Activated effector memory CD4-positive, alpha-beta T cell treated with Interleukin-2 at 50 U/mL for 16 hours (primary cell): ENCODE measurements at places on chromosomes 2 and 18.

DNA sequence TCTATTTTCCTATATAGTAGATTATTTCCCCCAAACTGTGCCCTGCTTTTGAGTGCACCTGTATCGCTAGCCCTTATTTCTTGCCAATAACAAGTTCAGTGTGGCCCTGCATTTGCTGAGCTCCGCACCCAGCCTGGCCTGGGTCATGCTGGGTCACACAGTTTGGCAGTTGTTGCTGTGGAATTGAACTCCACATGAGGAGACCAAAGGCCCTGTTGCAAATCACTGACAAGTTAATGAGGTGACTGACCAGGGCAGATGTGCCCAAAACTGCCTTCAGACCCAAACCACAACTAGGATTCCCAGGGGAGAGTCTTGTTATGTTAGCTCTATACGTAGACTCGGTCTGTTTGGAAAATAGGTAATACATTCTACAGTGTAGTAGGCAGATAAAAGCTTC lies 31.0 kb downstream of the COL4A4 start:
- no peak for DNase-seq

DNA sequence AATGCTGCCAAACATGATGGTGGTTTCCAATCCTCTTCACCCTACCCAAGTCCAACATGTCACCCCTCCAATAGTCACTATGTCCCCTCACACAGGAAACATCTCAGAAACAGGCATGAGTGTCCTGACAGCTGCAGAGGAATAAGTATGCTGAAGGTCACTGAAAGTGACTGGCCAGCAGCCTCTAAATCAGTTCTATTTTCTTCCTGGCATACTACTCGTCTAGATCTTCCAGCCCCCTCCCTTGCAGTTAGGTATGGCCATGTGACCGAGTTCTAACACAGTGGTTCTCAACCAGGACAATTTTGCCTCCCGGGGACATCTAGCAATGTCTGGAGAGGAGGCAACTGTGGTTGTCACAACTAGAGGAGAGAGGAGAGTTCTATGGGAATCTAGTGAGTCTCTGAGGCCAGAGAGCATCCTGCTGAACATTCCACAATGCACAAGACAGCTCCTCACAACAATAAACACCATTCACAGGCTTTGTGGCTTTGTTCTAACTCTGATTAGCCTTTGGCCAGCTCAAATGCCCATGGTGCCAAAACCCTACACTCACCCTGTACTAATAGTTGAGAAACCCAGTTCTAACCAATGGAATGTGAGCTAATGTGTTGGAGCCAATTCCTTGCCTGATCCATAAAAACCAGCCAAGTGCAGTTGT lies 12.6 kb upstream of the ID2 start:
- no peak for DNase-seq

- DNase-seq: no peak
These were observed 13.5 kb downstream of the TNFRSF11A start for GRCh38 chr18:62338446-62339105.

- DNase-seq: no peak
These were observed 288.7 kb downstream of the AKAIN1 start for GRCh38 chr18:4908328-4908727.

DNA sequence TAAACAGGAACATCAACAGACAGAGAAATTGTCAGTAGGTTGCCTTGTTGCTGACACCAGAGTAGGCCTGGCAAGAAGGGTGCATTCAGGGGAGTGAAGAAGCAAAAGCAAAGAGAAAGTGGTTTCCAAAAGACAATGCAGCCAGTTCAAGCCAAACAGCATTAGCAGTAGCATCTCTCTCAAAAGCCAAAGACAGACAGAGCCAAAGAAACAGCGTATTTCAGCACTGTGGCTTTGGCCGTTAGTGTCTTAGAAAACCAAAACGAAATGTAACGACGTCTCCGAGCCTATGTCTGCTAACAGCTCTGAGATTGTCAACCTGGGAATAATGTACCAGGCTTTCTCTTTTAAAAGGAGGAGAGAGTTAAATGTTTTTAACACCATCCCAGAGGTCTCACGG lies 178.6 kb downstream of the NRP2 start:
- DNase-seq: no peak

DNA sequence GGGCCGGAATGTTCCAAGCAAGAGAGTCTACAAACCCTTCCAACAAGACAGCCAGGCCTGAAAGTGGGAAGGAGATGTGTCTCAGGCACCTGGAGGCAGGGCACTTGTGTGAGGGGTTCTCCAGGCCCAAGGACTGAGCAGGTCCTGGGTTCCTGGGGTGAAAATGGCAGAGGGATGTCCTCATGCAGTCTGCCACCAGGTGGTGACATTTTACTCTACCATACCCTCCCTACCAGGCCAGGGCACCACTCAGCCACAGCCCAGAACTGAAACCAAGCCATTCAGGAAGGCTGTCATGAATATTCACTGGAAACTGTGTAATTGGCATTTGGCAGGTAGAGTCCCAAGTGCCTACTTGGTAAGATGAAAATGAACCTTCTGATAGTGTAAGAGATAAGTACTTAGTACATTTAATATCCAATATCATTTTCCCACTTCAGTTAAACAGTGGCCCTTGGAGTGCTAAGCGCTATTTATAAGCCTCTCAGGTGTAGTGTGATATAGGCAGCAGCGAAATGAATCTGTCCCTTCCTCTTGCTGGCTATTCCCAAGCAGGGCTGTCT lies 185.1 kb downstream of the MYO5B start:
- DNase-seq: peak; percentile 16
